Activated CD8-positive, alpha-beta memory T cell treated with anti-CD3 and anti-CD28 coated beads for 1 hour (primary cell): ENCODE measurements at places on chromosomes 16 and 17.

- no peak for DNase-seq
These were observed 1.6 kb downstream of the VAT1L start for GRCh38 chr16:77790009-77790372.

DNA sequence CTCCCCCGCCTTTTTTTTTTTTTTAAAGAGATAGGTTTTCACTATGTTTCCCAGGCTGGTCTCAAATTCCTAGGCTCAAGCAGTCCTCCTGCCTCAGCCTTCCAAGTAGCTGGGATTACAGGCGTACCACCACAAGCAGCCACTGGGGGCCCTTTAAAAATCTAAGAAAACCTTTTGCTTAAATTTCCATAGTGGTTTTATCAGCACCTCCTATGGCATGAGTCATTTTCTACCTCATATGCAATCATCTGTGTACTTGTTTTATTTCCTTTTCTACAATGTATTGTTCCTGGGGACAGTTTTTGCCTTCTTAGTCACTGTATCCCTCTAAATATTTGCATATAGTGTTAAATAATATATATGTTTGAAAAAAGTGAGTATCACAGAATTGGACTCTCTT lies 29.2 kb downstream of the GNA13 start:
- no peak for DNase-seq

- DNase-seq: no peak
These were observed 553 bp upstream of the CORO6 start for GRCh38 chr17:29623283-29623647.

DNA sequence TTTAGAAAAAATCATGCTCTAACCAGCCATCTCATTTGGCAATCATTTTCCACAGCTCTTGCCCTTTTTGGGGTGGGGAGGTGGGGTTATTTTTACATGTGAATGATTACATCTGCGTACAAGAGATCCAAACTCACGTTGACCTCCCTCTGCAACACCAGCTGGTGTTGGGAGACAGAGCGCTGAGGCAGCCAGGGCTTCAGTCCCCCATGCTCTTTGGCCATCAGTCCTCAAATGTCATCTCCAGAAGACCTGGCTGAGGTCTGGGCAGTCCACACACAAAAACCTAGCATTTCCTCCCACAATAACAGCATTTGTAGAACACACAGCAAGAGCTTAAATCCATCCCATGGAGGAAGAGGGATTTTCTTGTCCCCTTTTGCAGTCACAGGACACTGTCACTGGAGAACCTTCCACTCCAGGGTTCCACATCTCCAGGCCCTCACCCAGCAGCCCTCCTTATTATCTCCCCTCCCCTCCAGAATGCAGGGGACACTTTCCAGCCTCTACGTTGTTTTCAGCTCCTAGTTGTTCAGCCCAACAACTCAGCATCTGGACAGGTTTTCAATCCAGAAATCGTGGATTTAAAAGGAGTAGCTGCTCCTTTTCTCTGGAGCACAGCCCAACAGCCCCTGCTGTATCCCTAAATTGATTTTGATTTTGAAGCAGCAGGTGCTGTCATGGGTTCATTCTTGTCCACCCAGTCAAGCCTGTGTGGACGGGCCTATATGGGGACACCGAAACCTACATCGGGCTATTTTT lies 21.1 kb downstream of the MEOX1 start:
- no peak for DNase-seq

- DNase-seq: no peak
These were observed 23.1 kb downstream of the NTAN1 start for GRCh38 chr16:15032547-15033308.

DNA sequence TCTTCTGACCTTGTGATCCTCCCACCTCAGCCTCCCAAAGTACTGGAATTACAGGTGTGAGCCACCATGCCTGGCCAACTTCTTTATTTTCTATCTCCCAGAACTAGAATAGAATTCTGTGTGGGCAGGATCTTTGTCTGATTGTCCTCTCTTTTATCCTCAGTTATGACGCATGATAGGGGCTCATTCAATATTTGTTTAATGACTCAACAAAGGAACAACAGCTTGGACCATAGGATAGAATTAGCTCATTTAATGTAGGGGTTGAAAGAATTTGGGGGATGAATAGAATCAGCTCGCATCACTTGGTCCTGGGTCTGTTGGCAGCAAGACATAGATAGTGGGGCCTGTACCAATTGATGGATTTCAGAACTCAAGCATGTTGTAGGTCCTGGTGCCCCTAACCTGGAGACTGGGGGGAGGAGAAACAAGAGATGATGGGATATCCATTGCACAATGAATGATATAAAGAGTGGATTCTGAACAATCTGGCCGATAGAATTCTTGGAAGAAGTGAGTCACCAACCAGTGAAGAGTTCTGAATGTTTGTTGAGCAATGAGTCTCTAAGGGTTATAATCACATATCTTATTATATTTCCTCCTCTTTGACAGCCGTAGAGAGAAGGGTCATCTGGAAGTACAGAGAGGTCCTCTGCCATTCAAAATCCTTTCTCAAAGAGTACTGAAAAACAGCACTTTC lies 250.2 kb downstream of the HS3ST4 start:
- no peak for DNase-seq

DNA sequence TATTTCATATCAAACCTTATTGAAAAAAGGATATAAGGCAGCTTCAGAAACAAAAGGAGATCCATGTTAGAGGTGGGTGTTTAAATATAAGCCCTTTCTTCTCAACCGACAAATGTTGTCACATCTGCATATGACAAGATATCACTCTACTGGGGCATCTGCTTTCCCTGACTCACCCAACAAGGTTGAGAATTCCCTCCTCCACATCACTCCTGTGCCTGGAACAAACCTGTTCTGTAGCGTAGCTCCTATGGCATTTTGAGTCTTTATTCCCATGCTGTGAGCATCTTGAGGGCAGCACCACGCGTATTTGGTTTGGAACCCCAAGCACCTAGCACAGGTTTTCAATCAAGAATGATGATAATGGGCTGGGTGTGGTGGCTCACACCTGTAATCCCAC lies 59.4 kb upstream of the ZFHX3 start:
- DNase-seq: no peak

DNA sequence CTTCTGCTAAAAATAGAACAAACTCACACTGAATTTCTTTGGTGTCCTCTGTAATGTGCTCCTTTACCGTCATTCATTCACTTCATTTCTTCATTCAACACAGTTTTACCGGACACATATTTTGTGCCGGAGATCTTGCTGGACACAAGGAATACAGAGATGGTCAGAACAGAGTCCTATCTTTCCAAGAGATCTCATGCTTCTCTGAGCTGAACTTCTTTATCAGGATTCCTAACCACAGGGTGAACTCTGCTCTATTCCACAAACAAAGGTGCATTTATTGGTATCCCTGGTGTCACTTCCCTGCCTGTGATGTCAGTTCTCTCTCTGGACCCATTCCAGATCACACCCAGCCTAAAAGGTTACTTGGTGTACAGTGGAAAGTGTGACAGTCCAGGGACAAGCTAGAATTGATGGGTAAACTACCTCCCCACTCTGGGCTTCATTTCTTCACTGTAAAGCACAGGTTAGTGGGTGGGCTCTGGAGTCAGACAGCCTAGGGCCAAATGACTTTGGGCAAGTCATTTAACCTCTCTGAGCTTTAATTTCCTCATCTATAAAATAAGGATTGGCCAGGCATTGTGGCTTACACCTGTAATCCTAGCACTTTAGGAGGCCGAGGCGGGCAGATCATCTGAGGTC lies 4.2 kb downstream of the IFI35 start:
- DNase-seq: no peak

DNA sequence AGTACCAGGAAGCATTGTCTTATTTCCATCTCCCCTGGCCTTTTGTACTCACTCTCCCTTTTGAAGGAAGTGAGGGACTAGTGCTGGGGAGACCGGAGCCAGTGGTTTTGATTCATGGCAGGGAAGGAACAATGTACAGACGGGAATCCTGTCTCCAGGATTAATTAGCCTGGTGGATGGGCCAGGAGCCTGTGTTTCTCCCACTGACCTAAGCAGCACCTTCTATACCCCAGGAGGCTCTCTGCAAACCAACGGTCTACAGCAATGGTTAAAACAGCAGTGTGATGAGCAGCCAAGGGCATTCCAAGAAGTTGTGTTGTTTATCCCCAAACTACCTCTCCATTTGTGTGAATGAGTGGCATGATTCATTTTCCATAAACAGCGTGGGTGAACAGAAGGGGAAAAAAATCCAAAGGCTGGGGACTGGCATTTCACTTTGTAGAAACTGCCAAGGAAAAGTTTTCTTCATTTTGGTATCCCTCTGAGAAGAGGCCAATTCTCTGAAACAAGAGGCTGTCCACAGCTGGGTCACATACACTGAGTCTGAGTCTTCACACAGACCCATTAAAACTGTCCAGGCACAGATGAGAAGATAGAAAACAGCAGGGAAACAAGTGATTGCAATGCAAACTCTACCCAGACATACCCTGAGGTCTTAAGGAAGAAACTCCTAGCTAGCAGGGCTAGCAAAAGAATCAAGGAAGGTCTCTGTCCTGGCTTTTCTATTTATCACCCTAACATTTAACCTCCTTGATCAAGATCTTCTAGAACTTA lies 18.1 kb downstream of the ANKFN1 start:
- no peak for DNase-seq

DNA sequence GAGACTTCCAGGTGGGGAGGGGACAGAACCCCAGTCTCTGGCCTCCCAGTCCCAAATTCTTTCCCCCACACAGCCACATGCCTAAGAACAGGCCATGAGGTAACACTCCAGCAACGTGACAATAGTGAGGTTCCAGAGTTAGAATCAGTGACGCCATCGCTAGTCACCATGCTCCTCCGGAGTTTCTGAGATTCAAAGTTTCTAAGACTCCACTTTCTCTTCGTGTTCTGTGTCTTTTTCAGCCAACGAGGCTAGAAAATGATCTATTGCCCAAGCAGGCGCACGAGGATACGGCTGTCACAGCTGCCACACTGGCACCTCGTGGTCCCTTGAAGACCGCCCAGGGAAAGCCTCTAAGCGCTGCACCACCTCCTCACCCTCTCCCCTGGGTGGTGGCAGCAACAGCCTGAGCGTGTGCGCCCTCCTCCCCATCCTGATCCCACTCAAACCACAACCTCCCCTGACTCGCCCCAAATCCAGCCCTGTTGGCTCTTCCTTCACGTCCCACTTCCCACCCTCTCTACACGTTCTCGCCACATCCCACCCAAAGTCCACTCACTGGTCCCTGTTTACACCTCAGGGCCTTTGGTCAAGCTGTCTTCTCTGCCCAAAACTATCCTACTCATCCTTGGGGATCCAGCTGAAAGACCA lies 1.0 kb downstream of the MCRIP1 start:
- DNase-seq: peak; percentile 18

- no peak for DNase-seq
These were observed 11.5 kb downstream of the PRPF8 start for GRCh38 chr17:1673041-1673785.

DNA sequence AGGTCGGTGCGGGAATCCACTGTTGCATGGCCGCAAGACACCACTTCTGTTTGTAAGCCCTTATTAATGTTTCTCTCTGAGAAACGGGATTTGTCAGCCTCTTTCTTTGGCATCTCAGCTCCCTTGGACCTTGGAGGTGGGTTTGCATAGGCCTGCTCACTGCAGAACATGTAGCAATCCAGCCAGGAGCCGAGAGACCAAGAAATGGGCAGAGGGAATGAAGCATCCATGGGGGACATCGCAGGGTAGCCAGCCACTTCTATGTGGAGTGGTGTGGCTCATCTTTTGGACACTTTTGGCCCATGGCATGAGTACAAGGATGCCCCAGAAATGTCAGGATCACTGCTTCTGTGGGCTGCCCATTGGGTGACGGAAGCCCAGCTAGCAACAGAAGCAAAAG lies 79.4 kb downstream of the GSG1L start:
- DNase-seq: no peak

DNA sequence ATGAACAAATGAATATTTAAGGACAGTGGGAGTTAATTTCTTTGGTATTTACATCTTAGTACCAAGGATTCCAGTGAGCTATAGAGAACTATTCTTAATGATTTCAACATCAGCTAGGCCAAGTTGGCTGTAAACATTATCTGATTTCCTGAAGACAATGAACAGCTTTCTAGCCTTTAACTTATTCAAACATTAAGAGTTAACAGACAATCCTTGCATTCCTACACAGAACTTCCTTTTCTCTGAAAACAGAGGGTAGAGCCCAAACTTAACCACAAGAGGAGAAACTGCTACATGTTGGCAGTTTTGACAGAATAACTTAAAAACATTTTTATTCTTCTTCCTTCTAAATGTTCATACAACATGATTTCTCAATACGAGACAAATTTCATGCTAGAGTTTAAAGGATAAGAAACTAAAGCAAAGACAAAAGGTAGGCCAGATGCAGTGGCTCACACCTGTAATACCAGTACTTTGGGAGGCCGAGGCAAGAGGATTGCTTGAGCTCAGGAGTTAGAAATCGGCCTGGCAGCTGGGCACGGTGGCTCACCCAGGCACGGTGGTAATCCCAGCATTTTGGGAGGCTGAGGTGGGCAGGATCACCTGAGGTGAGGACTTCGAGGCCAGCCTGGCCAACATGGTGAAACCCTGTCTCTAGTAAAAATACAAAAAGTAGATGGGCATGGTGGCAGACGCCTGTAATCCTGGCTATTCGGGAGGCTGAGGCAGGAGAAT lies 4.4 kb downstream of the CRLF3 start:
- no peak for DNase-seq
